NCI-H1092 (cell line): ENCODE measurements at places on chromosomes 13 and 19.

DNA sequence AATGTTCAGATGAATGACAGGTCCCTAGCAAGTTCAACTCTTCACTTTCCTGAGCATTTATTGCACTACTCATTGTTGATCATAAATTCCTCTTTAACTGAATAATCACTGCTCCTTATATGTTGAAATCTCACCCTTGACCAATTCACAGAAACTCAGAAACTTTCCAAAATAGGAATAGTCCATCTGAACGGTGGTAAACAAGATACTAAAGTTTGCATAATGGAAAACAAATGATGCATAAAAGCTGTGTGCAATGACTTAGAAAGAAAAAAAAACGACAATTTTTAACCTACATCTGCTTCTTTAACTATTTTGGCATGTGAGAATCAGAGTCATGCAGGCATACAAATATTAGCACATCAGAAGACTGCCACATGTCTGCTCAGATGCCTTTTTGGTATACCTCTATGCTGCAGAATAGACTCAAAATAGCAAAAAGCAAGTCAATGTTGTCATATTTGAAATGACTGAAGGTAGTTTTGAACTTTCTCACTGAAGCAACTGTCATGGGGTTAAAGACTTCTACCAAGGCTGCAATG is 34.8 kb downstream of the SLC10A2 start:
- no peak for DNase-seq

DNA sequence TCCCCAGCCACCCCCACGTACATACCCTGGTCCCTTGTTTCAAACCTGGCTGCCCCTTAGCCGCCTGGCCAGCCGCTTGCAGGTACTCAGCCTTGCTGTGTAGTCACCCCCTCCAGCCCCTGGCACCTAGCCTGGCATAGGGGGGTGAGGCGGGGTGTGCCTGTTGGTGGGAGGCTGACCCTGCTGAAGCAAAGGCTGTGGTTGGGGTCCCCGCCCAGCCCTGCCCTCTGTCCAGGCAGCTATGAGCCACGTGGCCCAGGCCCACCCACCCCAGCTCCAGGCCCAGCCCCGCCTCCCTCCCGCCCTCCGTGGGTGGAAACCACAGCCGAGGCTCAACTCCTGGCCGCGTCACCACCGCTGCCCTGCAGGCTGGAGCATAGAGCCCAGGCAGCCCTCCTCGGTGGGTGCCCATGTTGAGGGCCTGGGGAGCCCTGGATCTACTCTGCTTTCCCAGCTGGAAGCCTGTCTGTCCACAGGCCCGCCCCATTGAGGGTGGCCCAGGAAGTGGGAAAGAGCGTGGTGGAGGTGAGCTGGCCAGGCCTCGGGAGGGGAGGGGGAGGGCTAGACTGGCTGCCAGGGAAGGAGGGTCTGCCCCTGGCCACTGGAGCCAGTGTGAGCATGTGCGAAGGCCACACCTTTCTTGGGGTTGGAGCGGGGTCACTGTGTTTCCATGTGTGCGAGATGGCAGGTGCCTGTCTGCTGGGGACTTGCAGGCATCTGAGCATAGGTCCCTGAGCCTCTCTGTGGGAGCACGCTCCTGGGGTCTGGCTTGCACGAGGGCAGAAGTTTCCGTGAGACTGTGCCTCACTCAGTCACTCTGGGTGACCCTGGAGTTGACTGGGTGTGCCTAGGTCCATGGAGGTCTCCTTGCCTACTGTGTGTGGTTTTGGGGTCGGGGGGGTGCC is 31.0 kb downstream of the PAK4 start:
- DNase-seq: no peak

- DNase-seq: no peak
Observed at GRCh38 chr13:31725841-31726240, 13.5 kb upstream of the RXFP2 start.

DNA sequence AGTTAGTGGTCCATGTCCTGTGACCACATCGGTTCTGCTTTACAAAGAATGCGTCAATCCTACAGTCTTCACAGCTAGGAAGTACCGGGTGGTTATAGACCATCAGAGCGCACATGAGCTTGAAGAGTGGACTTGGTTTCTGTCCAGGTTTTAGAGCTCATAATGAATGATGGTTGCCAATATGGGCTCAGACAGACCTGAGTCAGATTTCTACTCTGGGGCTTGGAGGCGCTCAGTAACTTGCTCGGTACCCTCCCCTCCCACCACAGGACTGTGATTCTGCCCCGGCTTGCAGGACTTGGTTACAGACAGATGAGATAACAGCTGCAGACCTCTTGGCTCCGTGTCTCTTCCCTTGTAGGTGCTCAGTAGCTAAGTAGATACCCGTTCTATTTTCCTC is 284.7 kb downstream of the TSHZ3 start:
- DNase-seq: no peak

DNA sequence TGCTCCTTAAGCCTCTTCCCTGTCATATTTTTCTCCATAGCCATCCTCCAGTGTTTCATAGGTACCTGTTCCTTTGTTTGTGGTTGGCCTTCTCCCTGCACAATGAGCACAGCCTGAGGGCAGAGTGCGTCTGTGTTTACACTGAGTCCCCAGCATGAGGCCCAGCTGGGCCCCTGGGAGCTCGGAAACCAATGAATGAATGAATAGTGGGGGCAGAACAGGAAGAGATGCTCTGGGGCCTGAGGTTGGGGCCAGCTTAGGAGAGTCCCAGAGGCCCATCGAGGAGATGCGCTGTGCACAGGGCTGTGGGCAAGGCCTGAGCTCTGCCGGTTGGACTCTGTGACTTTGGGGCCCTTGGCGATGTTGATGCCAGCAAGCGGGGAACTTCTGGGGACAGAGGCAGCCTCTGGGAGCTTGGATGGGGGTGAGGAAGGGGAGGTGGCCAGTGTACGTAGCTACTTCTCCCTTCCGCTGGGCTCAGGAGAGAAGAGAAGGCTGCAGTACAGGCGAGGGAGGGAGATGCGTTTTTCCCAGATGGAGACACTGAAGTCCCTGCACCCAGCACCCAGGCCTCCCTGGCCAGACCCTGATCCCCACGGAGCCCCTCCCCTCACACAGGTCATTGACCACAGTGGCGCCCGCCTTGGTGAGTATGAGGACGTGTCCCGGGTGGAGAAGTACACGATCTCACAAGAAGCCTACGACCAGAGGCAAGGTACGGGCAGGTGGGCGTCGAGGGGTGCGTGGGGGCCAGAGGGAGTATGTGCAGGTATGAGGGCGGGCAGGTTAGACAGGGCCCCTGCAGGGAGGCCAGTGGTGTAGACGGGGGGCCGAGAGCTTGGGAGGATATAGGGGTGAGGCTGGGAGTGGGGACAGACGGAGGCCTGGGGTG is 5.1 kb downstream of the TBCB start:
- peak; percentile 1 for DNase-seq

- no peak for DNase-seq
Observed at GRCh38 chr13:48185018-48185417, 48.0 kb upstream of the ITM2B start.

- DNase-seq: no peak
Observed at GRCh38 chr13:99501848-99502301, 603 bp downstream of the TM9SF2 start.

DNA sequence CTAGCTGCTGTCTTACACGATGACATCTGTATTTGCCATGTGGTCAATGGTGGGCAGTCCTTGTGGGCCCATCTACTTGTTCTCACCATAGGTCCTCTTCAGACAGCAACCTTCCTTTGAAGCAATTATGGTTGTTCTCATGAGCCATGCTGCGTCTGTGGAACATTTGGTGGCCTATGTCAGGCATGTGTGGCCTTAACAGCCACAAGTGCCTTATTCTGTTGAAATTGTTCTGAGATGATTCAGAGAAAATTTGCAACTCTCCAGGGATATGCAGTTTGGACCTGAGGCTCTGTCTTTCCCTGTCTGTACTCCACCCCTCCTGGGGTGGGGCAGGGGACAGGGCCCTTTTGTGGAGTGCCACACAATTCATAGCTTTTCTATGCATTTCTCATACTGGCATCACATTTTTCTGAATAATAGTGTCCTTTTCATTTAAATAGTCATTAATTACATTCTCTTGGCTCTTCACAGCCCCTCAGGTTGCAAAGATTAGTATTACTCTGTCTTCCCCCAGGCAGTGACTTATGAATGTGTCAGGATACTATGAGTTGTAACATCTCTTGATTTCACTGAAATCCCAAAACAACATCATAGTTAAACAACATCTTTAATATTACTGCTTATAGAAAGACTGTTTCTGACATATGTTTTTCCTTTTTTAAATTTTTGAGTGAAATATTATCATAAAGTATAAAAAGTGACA is 102.1 kb downstream of the ITGBL1 start:
- no peak for DNase-seq

- DNase-seq: no peak
Observed at GRCh38 chr19:16289594-16289993, 35.0 kb upstream of the KLF2 start.

- no peak for DNase-seq
Observed at GRCh38 chr13:33869005-33869404, 51.1 kb downstream of the RFC3 start.

GRCh38 chr19:34457446-34457845 is 24.1 kb upstream of the WTIP start:
- no peak for DNase-seq

GRCh38 chr19:13093407-13094105 is 9.1 kb downstream of the LYL1 start:
- peak; percentile 74 for DNase-seq

GRCh38 chr13:40484974-40485373 is 181.5 kb downstream of the FOXO1 start:
- no peak for DNase-seq

DNA sequence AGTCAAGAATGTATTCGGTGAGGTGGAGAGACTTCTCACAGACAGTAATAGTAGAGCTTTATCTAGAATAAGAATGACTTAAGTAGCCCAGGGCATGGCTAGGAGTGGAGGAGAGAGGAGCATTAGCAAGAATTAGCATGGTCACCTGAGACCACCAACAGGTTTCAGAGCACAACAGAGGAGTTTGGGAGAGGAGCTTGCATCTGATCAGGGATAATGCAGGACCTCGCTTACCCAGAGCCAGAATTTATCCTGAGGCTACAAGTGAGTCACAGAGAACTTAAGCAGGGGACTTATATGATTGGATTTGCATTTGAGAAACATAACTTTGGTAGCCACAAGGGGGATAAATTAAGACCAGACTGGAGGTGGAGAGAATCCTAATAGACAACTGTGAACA is 102.1 kb upstream of the FNDC3A start:
- DNase-seq: no peak

GRCh38 chr13:43077906-43078305 is 54.5 kb downstream of the DNAJC15 start:
- no peak for DNase-seq

DNA sequence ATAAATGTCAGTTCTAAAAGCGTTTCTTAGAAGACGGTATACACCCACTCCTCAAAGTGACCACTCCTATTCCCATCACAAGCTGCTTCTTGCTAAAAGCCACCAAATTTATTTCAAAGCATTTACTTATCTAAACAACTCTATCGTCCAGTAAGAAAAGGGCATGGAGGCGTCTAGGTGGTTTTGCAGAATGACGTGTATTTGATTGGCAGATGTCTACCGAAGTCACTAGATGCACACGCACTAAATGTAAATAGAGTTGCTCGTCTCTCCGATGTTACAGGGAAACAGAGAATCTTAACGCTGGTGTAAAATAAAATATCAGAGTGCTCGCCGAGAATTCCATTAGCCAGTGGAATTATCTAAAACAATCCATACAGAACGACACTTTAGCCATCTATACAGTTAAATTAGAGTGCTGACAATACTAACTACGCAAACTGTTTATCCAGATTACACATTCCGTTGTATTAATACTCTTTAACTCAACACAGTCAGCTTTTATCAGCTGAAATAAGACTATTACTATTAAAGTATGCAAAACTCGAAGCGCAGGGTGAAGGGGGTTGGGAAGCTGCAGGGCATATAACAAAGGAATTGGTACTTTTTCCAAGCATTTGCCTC is 1.9 kb downstream of the KLF12 start:
- no peak for DNase-seq

- DNase-seq: no peak
Observed at GRCh38 chr19:4878491-4878968, 11.1 kb upstream of the PLIN3 start.

GRCh38 chr19:41447732-41448332 is 4.9 kb downstream of the ERICH4 start:
- no peak for DNase-seq

DNA sequence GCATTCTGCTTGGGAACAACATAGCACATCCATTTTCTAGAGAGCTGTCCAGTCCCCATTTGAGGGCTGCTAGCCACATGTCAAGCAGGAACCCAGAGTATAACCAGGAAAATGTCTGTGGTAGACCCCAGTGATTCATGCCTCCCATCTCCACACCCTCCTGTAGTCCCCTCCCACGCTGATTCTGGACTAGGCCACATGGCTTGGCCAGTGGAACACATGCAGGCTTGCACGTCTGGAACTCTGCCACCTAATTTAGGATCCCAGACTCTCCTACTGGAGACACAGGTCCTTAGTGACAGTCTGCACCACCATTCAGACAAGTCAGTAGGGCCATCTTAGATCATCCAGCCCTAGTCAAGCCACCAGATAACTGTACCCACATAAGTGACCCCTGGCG is 149.8 kb downstream of the ZIC5 start:
- DNase-seq: no peak

GRCh38 chr19:30788105-30788765 is 416.1 kb downstream of the ZNF536 start:
- DNase-seq: no peak

DNA sequence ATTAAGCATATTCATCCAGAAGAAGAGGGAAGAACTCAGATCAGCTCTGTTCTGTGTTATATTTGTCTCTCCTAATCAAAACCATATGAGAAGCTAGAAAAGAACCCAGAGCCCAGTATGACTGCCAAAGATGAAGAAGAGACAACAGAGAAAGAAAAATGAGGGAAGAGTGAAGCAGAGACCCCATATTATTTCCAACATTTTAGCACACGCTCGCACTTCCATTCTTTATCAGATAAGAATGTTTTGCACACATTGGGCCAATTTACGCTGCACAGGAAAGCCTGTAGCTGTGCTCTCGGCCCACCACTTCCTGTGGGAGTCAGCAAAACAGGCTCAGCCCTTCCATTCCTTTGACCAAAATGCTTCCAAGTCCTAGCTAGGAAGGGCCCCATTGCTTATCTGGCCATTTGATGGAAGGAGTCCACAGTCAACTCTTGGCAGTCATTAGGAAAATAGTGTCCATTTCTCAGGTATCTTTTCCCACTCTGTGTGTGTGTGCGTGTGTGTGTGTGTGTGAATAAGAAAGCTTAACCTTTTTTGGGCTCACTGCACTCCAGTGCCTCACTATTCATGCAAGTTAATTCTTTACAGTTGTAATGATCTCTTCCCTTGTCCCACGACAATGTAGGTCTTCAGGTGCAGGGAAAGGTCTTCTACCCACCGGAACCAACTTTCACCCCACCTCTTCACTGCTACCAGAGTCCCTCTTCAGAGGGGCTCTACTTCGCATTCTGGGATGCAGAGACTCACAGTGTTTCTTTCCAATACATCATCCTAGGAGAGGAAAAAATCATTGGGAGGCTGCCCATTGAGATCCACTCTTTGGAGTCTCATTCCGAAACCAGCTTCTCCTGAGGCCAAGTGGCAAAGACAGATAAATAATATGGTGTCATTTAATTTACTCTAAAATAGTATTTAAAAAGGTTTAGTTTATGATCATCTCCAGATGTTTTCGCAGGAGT is 237.5 kb downstream of the COG6 start:
- no peak for DNase-seq

GRCh38 chr19:54484451-54484850 is 11.4 kb upstream of the CDC42EP5 start:
- DNase-seq: no peak

GRCh38 chr13:31824705-31825517 is 85.6 kb downstream of the RXFP2 start:
- no peak for DNase-seq

GRCh38 chr13:113800576-113800926 is 41.5 kb downstream of the TMEM255B start:
- no peak for DNase-seq

- no peak for DNase-seq
Observed at GRCh38 chr13:95128045-95128643, 173.1 kb downstream of the ABCC4 start.
